Stimulated activated CD8-positive, alpha-beta memory T cell treated with anti-CD3 and anti-CD28 coated beads, Interleukin-7, amount 100 ng/mL, for 24 hours (primary cell): ENCODE measurements at places on chromosomes 5 and 9.

GRCh38 chr9:29564564-29564963 is 1991.3 kb upstream of the C9orf72 start:
- no peak for DNase-seq

DNA sequence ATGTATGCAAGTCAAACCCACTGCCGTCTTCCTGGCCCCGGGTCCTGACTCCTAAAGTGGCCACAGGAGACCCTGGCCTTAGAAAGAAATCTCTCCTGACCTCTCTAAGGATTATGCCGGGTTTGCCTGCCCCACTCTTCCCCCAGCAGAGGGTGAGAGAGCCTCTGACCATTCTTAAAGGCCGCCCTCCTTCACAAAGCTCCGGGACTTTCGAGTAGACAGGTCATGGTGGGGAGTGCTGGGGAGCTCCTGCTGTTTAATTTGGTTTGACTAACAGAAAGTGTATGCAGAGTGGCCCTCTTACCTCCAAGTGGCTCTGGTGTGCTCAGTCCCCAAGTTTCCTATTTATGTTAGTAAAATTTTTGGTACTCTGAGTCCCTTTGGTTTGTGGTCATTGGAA is 111.8 kb downstream of the LRRC70 start:
- DNase-seq = no peak

GRCh38 chr9:110977259-110977709 is 61.0 kb downstream of the LPAR1 start:
- DNase-seq = no peak

DNA sequence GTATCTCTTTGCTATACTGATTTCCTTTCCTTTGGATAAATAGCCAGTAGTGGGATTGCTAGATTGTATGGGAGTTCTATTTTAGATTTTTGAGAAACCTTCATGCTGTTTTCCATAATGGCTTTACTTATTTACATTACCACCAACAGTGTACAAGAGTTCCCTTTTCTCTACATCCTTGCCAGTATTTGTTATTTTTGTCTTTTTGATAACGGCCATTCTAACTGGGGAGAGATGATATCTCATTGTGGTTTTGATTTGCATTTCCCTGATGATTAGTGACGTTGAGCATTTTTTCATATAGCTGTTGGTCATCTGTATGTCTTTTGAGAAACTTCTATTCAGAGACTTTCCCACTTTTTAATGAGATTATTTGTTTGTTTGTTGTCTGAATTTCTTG is 25.8 kb downstream of the NADK2 start:
- no peak for DNase-seq

DNA sequence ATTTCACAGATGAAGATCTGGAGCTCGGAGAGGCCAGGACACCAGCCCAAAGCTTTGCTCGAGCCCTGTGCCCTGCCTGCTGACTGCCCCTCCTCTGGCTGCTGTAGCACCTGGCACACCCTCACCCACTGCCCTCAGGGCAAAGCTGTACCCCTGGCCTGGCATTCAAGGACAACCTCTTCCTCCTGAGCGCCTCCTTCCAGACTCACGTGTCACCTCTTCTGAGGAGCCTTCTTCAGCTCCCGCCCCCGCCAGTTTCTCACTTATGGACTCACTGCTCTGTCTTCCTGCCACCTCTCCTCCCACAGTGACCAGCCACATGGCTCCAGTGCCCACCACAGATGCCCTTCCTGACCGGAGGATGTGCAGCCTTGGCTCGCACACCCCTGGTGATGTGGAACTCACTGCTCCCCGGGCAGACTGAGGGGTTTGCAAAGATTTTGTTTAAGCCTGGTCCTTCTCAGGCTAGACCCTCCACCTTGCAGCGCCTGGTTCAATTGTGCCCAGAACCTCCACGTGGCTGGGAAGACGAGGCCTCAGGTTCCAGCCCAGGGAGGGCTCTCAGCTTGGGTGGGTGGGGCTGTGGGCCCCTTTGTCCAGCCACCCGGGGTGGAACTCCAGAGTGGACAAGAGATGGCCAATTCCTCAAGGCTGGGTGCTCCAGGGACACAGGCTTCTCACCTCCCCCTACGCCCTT is 46.6 kb upstream of the PHYKPL start:
- DNase-seq = no peak

- DNase-seq = no peak
Measured at GRCh38 chr5:144004146-144004545, 166.3 kb downstream of the YIPF5 start.

DNA sequence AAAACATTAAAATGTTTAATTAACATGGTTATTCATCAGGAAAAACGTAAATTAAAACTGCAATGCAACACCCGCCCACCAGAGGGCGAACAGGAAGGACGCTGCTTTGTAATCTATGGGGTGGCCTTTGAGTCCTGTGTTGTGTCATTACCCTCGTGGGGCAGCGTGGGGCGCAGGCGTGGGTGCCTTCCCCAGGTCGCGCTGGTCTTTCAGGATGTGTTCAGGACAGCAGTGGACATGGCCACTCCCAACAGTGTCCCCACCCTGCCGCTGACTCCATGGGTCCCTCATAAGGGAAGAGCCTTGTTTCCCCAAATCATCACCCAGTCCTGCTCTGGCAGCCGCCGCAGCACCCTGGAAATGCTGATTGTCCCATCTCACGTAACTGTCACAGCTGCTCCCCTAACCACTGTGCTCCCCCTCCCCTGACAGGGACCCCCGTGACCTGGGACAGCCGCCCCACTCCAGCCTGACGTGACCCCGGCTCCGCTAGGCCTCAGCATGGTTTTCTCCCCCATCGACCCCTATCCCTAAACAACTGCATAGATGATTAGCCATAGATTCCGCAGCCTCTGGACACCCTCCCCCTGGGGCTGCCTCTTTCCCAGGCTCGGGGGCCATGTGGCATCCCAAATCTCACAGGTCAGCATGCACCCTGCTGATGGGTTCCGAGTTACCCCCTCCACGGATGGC is 36.4 kb downstream of the GLT6D1 start:
- peak; percentile 39 for DNase-seq

DNA sequence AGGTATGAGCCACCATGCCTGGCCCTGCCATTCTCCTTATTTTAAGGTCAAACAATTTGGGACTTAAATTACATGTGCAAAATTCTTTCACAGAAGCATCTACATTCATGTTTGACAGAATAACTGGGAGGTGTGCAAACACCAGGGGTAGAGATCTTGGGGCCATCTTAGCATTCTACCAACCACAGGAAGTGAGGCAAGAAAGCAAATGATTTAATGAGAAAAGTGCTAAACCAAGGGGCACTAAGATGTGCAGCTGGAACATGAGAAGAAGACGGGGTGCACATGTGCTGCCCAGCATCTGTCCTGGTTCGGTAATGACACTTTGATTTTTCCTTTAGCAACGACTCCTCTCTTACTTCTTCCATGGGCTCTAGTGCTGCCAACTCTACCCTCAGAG is 1.2 kb upstream of the F12 start:
- no peak for DNase-seq

GRCh38 chr5:173772384-173773059 is 115.6 kb upstream of the CPEB4 start:
- DNase-seq = no peak

- DNase-seq = no peak
Measured at GRCh38 chr5:126462239-126463014, 39.2 kb downstream of the GRAMD2B start.

DNA sequence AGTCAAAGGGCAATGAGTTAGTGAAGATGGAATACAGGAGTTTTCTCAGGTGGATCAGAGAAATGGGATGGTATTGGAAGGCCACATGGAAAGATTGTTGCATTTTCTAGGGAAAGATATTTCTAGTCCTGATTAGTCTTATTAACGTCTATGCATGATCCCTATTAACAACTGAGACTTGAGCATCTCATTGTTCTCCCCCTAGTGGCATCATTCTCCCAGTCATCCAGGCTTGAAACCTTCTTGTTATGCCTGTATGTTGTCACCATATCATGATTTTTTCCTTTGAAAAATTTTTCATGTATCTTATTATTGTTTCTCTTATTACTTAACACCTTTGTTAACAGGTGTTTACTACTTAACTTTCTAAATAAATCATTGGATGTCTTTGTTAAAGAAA is 34.4 kb downstream of the KIF2A start:
- no peak for DNase-seq

- DNase-seq = no peak
Measured at GRCh38 chr9:77421506-77422265, 226.4 kb downstream of the GNA14 start.

DNA sequence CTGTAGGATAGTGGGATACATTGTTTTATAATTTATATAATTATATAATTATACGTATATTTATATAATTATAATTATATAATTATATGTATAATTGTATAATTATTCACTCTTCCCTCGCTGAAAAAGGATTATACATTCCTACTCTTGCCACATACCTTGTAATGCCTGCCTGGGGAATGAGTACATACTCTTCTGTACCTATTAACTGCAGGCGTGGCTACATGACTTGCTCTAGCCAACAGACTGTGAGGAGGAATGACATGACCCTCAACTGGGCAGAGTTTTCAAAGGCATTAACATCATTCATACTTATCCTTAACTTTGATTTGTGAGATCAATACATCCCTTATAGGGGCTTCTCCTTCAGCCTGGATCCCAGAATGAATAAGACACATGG is 19.1 kb downstream of the ERMP1 start:
- no peak for DNase-seq

GRCh38 chr9:121185178-121185745 is 16.4 kb downstream of the RAB14 start:
- no peak for DNase-seq

DNA sequence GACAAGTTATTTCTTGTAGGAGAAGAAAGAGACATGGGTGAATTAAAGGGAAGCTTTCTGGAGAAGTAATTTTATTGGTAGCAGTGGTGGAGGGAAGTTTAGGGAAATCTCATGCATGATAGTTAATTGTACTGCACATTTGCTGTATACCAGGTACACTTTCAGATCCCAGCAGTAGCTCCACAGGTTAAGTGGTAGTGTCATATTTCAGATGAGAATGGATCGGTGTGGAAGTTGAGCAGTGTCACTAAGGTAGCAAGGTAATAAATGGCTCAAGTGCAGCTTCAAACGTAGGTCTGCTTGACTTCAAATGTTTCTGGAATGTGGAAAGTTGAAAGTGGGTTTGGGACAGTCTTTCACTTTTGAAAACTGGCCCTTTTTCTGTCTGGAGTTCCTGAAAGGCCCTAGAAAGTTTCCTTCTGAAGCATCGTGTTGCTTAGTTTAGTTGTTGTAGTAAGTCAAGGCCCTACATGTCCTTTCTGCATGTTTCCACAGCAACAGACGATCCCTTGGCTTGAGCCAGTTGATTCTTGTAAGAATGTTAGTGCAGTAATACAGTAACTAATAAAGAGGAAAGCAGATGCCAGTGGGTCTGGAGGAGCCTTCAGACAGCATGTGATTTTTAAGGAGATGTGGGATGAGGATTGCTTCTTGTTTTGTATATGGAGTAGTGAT is 3.7 kb downstream of the CLTA start:
- no peak for DNase-seq

DNA sequence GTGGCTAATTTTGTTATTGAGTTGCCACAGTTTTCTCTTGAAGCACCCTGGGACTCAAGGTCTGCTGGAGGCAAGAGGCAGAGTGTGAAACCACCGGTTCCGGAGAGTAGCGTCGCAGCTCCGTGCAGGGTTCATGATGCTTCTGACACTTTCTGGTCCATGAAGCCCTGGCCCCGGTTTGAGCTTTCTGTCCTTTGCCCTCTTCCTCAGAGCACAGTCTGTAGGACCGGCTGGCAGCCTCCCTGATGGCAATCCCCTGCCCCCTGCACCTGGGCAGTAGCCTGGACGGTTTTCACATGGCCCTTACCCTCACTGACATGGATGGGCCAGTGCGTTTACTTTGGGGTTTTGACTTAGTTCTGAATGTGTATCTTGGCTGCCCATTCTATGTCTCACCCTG is 111.9 kb downstream of the PJA2 start:
- DNase-seq = no peak

DNA sequence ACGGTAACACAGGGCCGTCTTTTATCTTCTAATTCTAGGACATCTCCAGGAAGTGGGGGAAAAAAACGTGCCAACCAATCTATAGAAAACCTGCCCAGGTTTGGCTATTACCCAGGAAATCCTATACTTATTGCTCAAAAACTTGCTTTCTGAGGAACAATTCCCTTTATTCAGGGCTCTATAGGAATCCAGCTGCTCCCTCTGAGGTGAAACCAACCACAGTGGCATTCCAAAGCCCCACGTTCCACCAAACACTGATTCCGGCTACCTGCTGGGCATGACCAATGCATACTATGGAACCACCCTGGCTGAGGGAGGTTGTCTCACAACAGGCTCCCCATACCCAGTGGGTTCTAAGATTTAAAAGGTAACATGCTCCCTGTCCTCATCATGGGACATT is 57.6 kb downstream of the GLIS3 start:
- DNase-seq = no peak

- no peak for DNase-seq
Measured at GRCh38 chr5:54844905-54845566, 140.4 kb downstream of the ESM1 start.

GRCh38 chr5:109399092-109399759 is 10.5 kb downstream of the PJA2 start:
- DNase-seq = no peak

DNA sequence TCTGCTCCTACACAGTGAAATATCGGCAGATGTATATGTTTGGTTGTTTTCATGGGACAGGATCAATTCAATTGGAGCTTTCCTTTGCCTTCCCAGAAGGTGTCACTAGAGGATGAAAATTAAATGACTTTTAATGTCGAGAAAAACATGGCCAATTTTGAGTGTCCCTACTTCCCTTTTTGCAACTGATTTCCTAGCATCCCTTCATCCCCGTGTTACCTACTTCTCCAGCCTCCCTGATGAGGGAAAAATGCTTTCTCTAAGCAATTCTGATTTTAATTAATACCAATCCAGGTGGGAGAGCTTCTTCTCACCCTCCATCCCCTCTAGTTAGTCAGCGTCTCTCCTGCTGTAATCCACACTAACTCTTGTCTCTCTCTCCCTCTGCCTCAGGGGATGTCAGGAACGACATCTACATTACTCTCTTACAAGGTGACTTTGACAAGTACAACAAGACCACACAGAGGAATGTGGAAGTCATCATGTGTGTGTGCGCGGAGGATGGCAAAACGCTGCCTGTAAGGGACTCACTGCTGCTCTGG is 64.9 kb downstream of the DOCK2 start:
- DNase-seq = no peak

DNA sequence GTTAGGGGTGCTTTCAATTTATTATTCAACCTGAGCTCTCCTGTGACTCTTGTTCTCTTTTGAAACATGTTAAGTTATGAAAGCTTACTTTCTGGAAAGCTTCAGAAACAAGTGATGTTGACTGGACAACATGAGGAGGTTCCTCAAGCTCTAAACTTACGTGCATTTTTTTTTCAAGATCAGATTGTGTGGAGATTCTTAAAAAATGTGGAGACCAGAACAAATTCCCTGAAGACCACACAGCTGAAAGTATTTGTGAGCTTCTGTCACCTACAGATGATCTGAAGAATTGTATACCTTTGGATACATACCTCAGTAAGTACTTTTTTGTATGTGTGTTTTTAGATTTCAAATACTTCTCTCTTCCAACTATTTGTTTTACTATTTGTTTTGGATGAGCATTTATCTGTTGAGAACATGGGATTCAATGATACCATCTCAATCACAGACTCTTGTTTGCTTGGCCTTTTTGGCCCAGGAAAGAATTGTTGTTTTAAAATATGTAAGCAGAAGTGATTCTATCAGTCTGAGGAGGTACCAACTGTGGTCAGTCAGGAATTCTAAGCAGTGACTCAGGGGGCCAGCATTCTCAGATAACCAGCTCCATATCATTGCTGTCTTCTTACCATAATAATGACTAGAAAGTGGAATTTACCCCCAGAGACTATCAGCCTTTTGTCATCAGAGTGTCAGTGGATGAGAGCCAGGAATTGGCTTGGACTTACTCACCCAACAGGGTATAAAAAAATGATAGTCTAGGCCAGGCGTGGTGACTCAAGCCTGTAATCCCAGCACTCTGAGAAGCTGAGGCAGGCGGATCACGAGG is 34.4 kb upstream of the GLIPR2 start:
- no peak for DNase-seq
